ENCODE measurements at places on chromosomes 5 and 9.

- no peak for DNase-seq
Observed at GRCh38 chr5:136208916-136209315, 16.0 kb upstream of the SMIM32 start.

- DNase-seq, result no peak
Observed at GRCh38 chr5:168766426-168766700, 187.2 kb upstream of the PANK3 start.

DNA sequence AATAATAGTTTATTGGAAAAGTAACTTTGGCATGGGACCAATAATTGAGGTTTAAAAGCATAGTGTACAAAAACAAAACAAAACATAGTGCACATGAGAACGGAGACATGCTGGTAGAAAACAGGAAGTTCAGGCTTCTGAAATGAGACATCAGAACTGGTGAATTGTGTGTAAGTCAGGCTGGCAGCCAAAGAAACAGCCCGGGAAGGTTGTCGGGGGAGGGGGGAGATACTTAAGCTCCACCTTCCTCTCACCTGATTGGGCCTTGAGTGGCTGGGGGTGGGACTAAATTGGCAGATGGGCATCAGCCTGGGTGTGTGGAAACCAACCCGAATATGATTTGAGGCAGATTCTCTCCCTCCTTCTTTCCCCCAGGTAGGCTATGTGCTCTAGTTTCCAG, 256.3 kb downstream of the SMARCA2 start:
- DNase-seq, result no peak

- DNase-seq, result no peak
Observed at GRCh38 chr9:37273595-37273994, 148.9 kb upstream of the GRHPR start.

Data from left cardiac atrium (tissue), 4 donors.